ENCODE measurements at places on chromosomes 7 and 10.

DNA sequence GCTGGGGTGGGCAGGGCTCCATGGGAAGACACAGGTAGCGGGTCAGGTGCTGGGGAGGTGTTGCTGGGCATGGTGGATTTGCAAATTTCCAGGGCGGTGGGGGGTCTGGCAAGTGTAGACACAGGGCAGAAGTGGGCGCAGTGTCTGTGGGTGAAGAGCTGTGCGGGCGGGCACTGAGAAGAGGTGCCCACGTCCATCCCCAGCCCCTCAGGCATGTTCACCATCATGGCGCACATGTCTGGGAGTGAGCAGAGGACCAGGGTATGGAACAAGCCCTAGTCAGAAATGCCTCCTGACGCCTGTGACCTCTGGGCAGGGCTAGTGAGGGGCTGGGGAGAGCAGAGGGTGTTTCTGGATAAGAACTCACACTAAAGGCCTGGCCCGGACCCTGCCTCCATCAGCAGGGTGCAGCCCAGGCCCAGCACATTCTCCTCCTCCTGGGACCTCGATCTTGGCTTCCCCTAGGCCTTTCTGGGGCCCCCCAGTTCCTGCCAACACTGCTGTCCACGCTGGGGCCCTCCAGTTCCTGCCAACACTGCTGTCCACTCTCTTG is 612.9 kb downstream of the PTPRN2 start:
- no peak for DNase-seq

DNA sequence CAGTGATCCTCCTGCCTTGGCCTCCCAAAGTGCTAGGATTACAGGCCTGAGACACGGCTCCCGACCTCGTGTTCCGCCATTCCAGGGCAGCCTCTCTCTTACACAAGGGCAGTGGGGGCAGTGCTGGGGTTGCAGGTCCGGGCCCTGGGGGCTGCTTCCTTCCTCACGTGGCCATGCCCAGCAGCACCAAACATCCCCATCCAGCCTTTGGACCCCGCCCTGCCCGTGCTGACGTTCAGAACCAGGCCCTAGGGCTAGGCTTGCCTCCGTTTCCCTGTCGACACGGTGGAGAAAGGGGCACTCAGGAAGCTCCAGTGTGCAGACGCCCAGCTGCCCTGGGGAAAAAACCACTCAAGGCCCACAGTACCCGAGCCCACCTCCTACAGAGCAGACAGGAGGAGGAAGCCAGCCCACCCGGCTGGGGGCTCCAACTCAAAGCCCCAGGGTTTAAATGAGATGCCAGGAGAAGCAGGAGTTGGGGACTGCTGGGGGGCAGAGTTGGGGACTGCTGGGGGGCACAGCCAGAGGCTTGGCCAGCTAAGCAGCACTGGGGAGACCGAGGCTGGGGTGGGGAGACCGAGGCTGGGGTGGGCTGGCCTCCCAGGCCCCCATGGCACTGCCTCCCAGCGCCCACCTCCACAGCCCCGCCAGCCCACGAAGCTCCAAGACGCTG is 35.9 kb downstream of the ADAP1 start:
- DNase-seq: no peak

- DNase-seq: no peak
Measured at GRCh38 chr7:6392712-6393666, 54.8 kb downstream of the DAGLB start.

DNA sequence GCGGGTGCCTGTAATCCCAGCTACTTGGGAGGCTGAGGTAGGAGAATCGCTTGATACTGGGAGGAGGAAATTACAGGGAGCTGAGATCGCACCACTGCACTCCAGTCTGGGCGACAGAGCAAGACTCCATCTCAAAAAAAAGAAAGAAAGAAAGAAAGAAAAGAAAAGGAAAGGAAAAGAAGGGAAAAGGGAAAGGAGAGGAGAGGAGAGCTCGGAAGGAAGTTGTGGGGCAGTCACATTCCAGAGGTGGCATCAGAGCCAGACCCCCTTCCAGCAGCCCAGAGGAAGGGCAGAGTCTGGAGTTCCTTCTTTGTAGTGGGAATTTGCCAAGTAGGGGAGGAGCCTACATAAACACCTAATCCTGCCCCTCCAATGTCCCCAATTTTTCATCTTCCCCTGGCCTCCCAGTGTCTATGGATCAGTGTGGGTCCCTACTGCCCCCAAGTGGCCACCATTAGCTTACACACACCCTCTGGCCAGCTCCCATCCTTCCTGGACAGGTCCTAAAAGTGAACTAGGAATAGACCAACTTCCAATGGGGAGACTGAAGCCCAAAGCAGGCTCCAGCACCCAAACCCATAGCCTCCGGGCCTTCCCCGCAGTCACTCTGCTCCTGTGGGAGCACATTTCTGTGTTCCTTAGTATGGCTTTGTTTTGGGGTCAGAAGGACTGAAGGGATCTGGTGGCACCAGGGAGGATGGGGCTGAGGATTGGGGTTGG is 39.6 kb upstream of the HSPB1 start:
- peak; percentile 73 for DNase-seq

- DNase-seq: no peak
Measured at GRCh38 chr10:74867351-74867750, 41.0 kb downstream of the KAT6B start.

DNA sequence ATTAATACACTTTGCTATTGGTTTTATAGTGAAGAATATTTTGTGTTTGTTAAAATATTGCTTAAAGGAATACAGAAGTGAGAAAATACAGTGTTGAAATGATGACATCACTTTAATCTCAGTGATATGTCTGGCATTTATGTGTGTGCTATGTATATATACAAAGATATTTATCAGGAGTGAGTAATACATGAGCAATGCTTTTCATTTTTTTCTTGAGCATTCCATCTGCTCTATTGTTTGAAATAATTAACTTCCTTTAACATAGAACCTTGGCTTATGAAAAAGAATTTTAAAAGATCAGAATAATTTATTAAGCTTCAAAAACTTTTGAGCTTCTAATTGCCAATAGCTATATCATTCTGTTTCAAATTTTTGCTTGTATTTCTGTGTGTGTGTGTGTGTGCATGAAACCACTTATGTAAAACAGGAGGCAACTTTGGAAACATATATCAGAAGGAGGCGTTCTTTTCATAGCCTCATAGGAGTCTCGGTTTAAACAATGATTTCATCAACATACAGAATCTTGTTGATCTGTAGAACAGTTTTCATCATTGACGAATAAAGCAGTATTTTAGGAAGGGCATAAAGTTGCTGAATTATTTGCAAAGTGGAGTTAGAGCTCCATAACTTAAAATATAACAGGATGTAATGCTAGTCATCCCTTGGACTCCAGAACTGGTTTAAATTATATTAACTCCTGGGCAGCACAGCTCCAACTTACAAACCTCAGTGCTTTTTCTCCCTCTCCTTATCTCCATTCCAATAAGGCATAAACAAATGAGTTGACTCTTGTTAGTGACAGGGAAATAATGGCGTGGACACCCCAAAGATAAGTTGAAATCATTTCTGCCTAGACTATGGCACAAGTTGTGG is 228.4 kb upstream of the DGKB start:
- DNase-seq: peak; percentile 13

- no peak for DNase-seq
Measured at GRCh38 chr7:28647076-28647421, 234.7 kb downstream of the CREB5 start.

- no peak for DNase-seq
Measured at GRCh38 chr10:97050205-97050745, 135.5 kb downstream of the SLIT1 start.
